ENCODE measurements at places on chromosomes 1 and 21. TPM values are rescaled to one million over a fixed set of nuclear protein-coding genes. Genes with fewer than 3 reads are reported as not detected.
A peak's percentile ranks its signal among the peaks of the same experiment; 100 is the strongest.

DNA sequence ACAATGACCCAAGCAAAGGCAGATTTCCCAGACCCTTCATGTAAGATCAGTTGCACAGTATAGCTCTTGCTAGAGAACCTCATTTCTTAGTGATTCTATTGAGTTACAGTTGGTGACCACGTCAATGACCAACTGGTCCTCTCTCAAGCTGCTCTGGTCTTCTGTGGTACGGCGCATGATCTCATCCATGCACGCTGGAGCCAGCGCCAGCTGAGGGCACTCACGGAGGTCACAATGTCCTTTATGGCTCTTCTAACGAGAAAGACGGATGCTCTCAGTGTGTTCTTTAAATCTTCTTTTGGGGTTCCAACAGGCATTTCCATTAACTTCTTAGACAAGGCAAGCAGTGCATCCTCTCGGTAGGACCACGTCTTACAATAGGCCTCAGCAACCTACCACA is 22.3 kb downstream of the CEP104 start:
- DNase-seq: no peak
- H3K27ac ChIP-seq: no peak overlapping the region
- H3K27me3 ChIP-seq: no peaks in the 10 kb centered on the region
- H3K4me3 ChIP-seq: no peak overlapping the region

The NOS1AP gene
- 2.2 TPM for total RNA-seq

- H3K27ac ChIP-seq: no peak overlapping the region
- H3K4me3 ChIP-seq: no peak overlapping the region
- H3K27me3 ChIP-seq: no peaks in the 10 kb centered on the region
- no peaks in the 10 kb centered on the region for H3K4me1 ChIP-seq
- no peaks in the 10 kb centered on the region for H3K36me3 ChIP-seq
Measured at GRCh38 chr1:62962901-62963776, 179.2 kb downstream of the ATG4C start.

The ELAVL4 gene
- 0.28 TPM for total RNA-seq

DNA sequence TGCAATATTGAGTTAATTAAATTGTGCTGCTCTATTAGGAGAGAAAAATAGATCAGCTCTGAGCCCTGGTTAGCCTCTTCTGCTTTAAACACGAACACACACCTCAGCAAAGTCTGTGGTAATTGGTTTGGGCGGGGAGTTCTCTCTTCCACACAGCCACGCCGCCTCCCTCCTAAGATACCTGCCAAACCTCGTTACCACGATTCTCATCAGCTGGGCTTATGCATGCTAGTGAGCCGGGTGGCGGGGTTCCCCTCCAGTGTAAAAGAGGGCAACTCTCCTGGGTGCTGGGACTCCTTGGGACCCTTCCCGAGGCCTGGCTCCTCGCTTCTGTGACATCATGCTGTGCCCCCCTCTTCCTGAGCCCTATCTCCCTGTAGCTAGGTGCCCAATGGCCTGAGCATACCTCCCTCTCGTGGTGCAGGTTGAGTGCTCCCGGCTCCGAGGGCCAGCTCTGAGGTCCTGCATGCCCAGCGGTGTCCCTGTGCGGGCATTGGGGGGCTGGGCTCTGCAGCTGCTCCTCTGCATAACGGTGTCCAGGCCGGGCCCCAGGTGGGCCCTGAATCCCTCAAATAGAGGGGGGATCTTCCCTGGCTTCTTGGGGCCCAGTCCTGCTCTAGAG is 182.9 kb downstream of the PRDM16 start:
- H3K27ac ChIP-seq: no peak overlapping the region
- H3K36me3 ChIP-seq: no peaks in the 10 kb centered on the region
- no peak overlapping the region for H3K4me3 ChIP-seq
- no peaks in the 10 kb centered on the region for H3K4me1 ChIP-seq

The FGR gene
- total RNA-seq: 19.8 TPM

- no peaks in the 10 kb centered on the region for H3K27me3 ChIP-seq
- no peaks in the 10 kb centered on the region for H3K4me1 ChIP-seq
- no peaks in the 10 kb centered on the region for H3K36me3 ChIP-seq
- H3K27ac ChIP-seq: peak overlapping the region; percentile 92
- DNase-seq: no peak
Measured at GRCh38 chr1:225747566-225747965, 30.1 kb upstream of the SRP9 start.

DNA sequence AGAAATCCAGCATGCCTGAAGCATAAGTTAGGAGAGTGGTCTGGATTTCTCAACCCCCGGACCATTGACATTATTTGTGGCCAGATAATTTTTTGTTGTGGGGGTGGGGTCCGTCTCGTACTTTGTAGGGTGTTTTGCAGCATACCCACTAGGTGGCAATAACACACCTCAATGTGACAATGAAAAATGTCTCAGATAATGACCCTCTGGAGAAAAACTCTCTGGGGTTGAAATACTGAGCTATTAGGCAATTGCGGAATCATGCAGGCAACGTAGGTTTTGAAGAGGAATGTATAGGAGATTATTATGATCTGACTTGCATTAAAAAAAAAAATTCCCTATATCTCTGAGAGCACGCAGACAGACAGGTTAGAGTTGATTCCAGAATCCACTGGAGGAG is 25.3 kb upstream of the RRP15 start:
- H3K27ac ChIP-seq: no peak overlapping the region
- no peak for DNase-seq

DNA sequence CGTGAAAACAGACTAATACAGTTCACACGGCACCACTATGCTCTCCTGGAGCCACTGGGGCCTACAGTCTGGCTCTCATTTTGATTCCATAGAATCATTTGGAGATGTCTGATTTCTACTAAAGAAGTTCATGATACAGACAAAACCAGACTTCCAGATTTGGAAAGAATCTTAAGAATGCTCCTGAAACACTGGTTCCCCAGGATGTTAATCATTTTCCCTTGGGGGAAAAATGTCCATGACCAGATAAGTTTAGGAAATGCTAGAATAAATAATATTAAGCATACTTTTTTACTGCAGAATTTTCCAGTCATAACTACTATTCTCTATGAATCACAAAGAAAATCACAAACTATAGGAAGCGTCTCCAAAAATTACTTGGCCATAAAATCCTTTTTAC is 63.0 kb upstream of the RGS7 start:
- no peaks in the 10 kb centered on the region for H3K4me1 ChIP-seq
- no peaks in the 10 kb centered on the region for H3K36me3 ChIP-seq
- no peak overlapping the region for H3K4me3 ChIP-seq
- H3K27me3 ChIP-seq: peaks cover 12% of the 10 kb centered on the region
- H3K27ac ChIP-seq: no peak overlapping the region

GRCh38 chr1:180053594-180054567 is 99.3 kb downstream of the CEP350 start:
- H3K36me3 ChIP-seq: peaks cover 54% of the 10 kb centered on the region
- H3K4me3 ChIP-seq: no peak overlapping the region
- no peak for DNase-seq
- no peak overlapping the region for H3K27ac ChIP-seq

The TTC3 gene
- 111 TPM for total RNA-seq

DNA sequence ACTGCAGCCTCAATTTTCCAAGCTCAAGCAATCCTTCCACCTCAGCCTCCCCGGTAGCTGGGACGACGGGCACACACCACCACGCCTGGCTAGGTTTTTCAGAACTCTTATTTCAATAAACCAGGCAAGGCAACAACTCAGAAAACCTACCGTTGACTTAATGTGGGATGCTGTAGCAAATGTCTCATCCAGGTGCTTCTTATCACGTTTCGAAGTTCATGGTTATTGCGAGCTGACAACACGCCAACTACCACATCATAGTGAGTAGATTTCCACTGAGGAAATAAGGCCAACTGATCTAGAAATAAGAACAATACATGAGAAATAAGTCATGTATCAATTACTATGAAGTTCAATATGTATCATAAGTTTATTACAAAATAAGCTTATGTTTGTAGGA is 9.7 kb downstream of the B3GALNT2 start:
- no peak overlapping the region for H3K27ac ChIP-seq
- H3K27me3 ChIP-seq: no peaks in the 10 kb centered on the region
- DNase-seq: no peak
- H3K36me3 ChIP-seq: peaks cover 28% of the 10 kb centered on the region
- H3K4me3 ChIP-seq: no peak overlapping the region

The CXADR gene
- 28.8 TPM for total RNA-seq

DNA sequence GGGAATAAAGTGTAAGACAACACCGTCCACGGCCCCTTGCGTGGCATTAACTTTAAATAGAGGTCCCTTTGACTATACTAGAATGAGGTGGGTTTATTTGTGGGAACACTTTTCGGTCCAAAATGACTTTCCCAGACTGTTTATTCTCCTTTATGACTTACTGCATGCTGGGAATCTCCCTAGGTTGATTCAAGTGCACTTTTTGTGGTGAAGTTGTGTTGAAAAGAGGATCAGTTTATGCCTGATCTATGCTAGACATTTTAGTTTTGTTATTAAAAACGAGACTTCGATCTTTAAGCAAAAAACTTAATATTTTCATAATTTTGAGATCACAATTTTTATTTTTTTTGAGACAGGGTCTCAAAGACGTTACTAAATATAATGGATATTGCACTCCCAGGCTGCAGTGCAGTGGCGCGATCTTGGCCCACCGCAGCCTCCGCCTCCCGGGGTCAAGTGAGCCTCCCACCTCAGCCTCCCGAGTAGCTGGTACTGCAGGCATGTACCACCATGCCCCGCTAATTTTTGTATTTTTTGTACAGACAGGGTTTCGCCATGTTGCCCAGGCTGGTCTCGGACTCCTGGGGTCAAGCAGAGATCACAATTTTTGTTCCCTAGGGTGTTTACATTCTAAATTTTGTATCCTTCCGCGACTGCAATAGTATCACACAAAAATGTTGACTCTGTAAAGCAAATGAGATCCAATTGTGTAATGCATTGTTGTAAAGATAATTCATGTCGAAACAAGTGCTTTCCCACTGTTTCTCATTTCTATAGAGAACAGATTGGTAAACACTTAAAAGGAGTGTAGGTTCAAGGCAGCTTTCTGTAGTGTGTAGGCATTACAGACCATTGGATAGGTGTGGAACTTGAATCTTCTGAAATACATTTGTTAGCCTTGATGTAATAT is 1.6 kb downstream of the CDC42 start:
- H3K4me1 ChIP-seq: peaks cover 51% of the 10 kb centered on the region
- DNase-seq: no peak
- H3K4me3 ChIP-seq: peak overlapping the region; percentile 80
- no peaks in the 10 kb centered on the region for H3K36me3 ChIP-seq

The BSDC1 gene
- total RNA-seq: 47.1 TPM

DNA sequence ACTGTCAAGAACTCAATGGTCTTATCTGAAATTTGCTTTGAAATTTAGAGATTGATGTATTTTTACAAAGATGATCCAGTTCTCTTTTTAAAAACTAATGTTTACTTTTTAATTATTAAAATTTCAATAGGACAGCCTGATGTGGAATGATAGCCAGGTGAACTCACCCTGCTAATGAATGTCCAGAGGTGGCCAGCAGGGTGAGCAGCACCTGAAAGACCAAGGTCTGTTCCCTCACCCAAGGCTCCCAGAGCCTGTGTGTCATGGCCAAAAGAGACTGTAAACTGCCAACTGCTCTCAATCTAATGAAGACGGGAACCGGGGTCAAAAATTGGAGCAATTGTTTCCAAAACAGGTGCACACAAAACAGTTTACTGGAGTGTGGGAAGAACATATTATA is 340.4 kb downstream of the DISC1 start:
- no peaks in the 10 kb centered on the region for H3K36me3 ChIP-seq
- H3K27ac ChIP-seq: no peak overlapping the region
- no peak overlapping the region for H3K4me3 ChIP-seq
- H3K27me3 ChIP-seq: no peaks in the 10 kb centered on the region

GRCh38 chr1:34885405-34886247 is 26.1 kb upstream of the SMIM12 start:
- no peak for DNase-seq
- no peaks in the 10 kb centered on the region for H3K4me1 ChIP-seq
- peaks cover 12% of the 10 kb centered on the region for H3K27me3 ChIP-seq

GRCh38 chr1:164613176-164613575 is 54.2 kb downstream of the PBX1 start:
- H3K27ac ChIP-seq: peak overlapping the region; percentile 14
- peaks cover 85% of the 10 kb centered on the region for H3K4me1 ChIP-seq
- H3K27me3 ChIP-seq: no peaks in the 10 kb centered on the region
- DNase-seq: no peak
- H3K4me3 ChIP-seq: no peak overlapping the region

GRCh38 chr1:71298633-71299032 is 217.8 kb upstream of the ZRANB2 start:
- no peaks in the 10 kb centered on the region for H3K4me1 ChIP-seq
- peak; percentile 67 for DNase-seq
- no peak overlapping the region for H3K27ac ChIP-seq
- no peaks in the 10 kb centered on the region for H3K27me3 ChIP-seq
- no peak overlapping the region for H3K4me3 ChIP-seq
- no peaks in the 10 kb centered on the region for H3K36me3 ChIP-seq

GRCh38 chr1:16210581-16210980 is 1.9 kb downstream of the ARHGEF19 start:
- no peaks in the 10 kb centered on the region for H3K36me3 ChIP-seq
- H3K27ac ChIP-seq: no peak overlapping the region
- no peak for DNase-seq
- H3K27me3 ChIP-seq: no peaks in the 10 kb centered on the region
- no peak overlapping the region for H3K4me3 ChIP-seq

GRCh38 chr1:169090308-169090899 is 16.1 kb upstream of the ATP1B1 start:
- H3K36me3 ChIP-seq: no peaks in the 10 kb centered on the region
- H3K27ac ChIP-seq: no peak overlapping the region
- DNase-seq: no peak
- peaks cover 3% of the 10 kb centered on the region for H3K4me1 ChIP-seq

The IL22RA1 gene
- 0.24 TPM for total RNA-seq

GRCh38 chr1:231035799-231036198 is 4.3 kb downstream of the FAM89A start:
- H3K4me3 ChIP-seq: no peak overlapping the region
- no peak overlapping the region for H3K27ac ChIP-seq
- H3K4me1 ChIP-seq: peaks cover 15% of the 10 kb centered on the region

The ATP1A4 gene
- not detected for total RNA-seq

The CA14 gene
- 5.7 TPM for total RNA-seq

DNA sequence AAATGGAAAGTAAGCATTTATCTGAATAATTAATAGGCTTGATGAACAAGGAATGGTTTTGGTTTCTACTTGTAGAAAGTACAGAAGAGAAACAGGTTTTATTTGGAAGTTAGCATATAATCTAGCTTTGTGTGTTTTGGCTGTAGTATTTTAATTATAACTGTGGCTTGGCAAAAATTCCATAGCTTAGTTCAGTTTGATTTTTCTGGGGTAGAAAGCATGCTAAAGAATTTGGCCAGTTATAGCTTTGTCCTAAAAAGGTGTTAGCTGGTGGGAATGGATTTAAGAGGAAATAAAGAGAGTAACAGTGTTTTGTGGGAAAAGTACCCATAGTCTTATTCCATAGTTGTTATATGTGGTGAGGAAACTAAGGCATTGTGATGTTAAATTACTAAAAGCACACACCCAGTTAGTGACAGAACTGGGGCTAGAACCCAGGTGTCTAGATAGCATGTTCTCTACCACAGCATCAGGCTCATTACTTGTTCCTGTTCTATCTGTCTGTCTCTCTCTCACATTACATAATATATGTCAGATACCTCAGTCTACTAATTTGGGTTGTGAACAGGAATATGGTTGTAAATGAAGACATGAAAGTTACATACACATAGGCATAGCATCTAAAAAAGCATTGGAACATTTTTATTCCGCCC is 55.0 kb downstream of the MPZL1 start:
- DNase-seq: no peak
- H3K4me1 ChIP-seq: no peaks in the 10 kb centered on the region
- H3K36me3 ChIP-seq: peaks cover 25% of the 10 kb centered on the region
- H3K27me3 ChIP-seq: no peaks in the 10 kb centered on the region

GRCh38 chr1:39412892-39413291 is 78.5 kb upstream of the BMP8A start:
- no peak overlapping the region for H3K4me3 ChIP-seq
- no peaks in the 10 kb centered on the region for H3K4me1 ChIP-seq
- H3K36me3 ChIP-seq: peaks cover 12% of the 10 kb centered on the region
- no peak for DNase-seq

The PRKAB2 gene
- total RNA-seq: 22.6 TPM

The C1orf94 gene
- total RNA-seq: not detected

Measured in right atrium auricular region (tissue), 2 donors.